Left cardiac atrium (tissue), 4 donors: ENCODE measurements at places on chromosomes 3 and 15.

DNA sequence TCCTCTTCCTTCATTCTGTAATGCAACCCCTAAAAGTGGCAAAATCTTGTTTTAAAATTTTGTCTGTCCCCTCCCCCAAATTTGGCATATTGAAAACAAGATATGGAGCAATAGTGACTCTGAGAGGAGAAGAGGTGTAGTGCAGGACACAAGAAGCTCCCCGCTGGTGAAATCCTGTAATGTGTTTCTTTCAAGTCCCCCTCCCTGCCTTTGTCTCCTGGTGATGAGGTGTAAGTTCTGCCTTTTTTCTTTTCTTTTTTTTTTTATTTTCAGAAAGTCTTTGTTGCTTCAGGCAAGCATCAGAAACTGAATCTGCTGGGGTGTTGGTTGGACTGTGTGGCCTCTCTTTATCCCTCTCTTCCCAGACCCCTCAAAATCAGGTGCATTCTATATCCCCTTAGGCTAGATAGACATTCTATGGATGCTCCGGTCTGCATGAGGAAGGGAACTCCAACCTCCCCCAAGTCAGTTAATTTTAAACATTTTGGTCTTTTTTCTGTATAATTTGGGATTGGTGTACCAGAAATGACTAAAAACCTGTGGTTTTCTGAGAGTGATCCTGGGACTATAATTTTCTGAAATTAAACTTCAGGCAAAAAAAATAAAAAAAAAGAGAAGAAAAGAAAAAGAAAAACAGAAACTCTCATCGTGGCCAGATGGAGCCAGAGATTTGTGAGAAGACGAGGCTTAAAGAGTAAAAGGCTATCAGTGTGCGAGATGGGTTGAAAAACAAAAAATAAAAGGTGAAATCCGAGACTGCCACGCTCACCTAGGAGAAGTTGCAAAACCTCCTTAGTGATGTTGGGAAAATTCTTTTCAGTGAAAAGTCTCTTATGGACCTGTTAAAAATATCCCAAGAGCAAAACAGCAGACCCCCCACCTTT, 21.4 kb downstream of the ACKR2 start:
- no peak for DNase-seq

GRCh38 chr15:49079340-49080039, 33.2 kb upstream of the SECISBP2L start:
- no peak for DNase-seq

DNA sequence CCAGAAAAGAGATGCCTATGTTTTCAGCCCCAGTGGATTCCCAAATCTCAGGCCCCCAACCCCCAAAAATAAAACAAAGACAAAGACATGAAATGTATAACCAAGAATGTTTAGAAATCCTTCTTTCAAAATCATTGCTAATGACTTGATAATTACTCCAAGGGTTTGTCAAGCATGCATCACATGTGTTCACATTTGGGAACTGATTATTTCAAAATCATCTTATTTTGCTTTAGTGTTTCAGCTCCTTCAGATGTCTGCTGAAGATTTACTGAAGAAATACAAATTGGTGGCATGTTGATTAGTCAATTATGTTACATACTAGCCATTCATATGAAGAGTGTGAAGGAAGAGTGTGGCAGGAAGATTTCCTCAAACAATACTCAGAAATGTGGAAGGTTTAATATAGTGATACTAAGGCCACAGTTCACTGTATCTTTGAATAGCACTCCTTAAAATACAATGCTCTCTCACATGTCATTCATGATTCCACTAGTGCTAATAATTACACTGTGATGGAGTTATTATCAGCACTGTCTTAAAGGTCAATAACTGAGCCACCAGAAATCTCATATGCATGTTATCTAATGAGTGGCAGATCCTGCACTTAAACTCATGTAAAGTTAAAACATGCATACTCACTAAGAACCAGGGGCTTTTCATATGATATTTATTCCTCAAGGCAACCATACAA, 134.5 kb upstream of the TGFBR2 start:
- no peak for DNase-seq

DNA sequence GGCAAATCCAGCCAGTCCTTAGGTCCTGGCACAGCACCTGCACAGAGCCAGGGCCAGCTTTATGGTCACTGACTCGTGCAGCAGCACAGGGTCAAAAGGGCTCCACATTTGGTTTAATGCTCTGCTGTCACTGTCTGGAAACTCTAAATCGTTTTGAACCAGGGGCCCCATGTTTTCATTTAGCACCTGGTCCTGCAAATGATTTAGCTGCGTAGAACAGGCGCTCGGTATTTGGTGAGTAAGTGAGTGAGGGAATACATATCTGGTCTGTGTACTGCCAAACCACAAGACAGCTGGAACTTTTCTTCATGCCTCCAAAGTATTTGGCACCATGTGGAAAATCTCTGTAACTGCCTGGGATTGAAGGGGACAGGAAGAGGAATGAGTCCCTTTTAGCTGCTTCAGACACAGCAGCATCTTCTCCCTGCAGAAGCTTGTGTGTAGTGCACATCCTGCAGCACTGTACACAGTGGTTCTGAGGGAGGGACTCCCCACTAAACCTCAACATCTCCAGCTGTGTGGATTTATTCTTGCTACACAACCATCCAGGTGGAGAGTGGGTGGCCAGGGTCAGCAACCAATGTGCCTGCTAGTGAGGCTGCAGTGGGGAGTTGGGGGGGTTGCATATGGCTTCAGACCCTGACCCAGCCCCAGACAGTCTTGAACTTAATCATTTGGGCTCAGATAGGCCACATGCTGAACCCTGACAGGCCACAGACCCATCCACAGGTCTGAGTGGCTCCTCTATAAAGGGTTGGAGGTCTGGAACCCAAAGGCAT, 1.1 kb downstream of the SH2D7 start:
- no peak for DNase-seq

GRCh38 chr3:38634111-38634510, 15.4 kb downstream of the SCN5A start:
- no peak for DNase-seq

DNA sequence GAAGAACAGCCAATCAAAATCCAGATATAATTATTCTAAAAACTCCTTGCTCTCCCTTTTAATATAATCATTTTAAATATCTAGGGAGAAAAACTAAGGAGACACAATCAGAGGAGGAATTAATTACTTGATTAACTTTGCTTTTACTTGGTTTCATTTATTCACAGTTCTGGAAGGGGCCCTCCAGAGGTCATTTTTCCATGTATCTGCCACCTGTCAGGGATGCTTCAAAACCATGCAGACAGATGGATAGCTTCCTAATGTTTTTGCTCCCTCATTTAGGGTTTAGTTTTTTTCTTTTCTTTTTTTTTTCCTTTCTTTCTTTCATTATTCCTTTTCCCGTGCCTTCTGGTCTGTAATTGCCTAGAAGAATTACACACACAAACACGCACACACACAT, 438.1 kb upstream of the ARPP21 start:
- no peak for DNase-seq

GRCh38 chr15:39919411-39919747, 687 bp downstream of the GPR176 start:
- no peak for DNase-seq

DNA sequence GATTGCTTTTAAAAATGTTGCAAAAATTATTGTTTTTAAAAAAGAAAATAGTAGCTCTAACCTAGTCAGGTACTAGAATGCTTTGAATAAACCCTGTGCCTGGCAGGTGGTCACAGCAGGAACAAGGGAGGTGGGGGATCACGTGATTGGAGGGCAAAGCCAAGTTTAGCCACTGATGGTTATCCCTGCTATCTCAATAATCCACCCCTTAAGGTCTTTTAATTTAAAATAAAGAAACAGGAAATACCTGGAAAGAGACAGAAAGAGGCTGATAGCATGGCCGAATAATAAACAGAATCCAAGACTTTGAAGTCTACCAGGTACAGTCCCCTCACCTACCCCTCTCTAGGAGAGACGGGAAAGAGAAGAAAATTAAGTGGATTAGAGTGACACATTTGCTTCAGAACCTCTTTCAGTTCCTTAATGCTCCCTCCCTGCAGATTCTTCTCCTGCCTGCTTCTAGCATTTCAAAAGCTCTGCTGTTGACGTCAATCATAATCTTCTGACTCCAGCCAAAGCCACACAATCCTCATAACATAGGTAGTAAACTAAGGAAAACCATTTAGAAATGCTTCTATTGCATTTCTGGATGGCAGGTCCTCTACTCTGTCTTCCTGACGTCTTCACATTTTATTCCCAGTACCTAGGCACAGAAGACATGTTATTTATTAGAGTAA, 303.4 kb upstream of the MME start:
- no peak for DNase-seq

DNA sequence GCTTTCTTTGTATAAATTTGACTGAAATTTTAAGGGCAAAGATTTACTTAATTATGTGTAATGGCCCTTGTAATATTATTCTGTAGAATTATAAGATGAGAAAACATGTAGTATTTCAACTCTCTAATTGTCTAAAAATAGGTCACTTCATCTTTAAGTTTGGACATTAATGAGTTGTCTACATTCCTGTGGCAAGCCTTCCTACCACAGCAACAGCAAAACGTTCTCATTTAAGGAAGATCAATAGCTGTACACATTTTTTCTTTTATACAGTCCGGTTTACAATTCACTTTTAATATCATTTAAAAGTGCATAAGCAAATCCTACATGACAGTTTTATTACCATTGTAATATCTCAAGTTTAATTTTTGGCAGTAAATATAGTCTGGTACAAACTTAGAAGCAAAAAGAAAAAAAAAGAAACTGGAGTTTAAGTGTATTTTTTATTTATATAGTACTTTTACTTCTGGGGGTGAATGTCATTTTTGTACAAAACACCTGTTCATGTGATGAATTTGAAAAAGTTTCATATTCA, 501.8 kb downstream of the ZPLD1 start:
- no peak for DNase-seq

- no peak for DNase-seq
Observed at GRCh38 chr3:125280668-125281361, 68.3 kb upstream of the SLC12A8 start.

DNA sequence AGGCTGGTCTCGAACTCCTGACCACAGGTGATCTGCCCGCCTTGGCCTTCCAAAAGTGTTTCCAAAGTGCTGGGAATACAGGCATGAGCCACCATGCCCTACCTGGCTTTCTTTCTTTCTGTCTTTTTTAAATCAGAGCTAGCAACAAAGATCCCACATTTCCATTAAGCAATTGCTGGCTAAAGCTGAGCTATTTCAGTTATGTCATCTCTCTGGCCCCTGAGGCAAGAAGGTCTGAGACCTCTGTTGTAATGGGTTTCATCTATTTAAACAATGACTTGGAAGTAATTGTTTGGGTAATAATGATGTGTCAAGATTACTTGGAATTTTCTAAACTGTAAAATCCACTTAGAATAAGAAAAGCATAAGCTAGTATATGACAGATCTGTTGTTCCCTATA, 30.2 kb upstream of the CRBN start:
- no peak for DNase-seq

DNA sequence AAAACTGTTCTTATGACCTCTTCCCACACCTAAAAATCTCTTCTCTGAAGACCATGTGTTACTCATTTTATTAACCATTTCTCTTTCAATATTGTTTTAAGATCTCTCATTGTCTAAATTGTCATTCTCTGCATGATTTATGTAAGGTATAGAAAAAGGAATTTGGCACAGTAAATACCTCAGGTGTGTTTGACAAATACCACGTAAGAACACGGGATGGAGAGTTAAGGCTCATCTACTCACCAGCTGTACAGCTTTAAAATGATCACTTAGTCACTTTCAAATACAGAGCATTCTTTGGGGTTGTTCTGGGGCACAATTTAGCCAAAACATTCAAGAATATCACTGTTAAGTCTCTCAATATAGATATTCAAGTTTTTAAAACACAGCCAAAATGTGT, 627.1 kb downstream of the MCTP2 start:
- no peak for DNase-seq

DNA sequence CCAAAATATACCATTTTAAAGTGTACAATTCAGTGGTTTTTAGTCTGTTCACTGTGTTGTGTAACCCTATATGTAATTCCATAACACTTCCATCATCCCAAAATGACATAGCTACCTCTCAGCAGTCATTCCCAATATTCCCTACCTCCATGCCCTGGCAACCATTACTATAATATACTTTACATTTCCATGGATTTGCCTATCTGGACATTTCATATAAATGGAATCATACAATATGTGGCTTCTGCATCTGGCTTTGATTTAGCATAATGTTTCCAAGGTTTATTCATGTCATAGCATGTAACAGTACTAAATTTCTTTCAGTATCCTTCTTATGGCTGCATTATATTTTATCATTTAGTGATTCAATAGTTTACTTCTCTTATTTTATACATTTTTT, 25.3 kb downstream of the FAM98B start:
- DNase-seq = no peak

- no peak for DNase-seq
Observed at GRCh38 chr3:50263478-50264382, 5.2 kb upstream of the SEMA3B start.

- DNase-seq = no peak
Observed at GRCh38 chr15:63013052-63013808, 29.3 kb upstream of the TPM1 start.

GRCh38 chr3:127013758-127014535, 31.0 kb downstream of the PLXNA1 start:
- no peak for DNase-seq

DNA sequence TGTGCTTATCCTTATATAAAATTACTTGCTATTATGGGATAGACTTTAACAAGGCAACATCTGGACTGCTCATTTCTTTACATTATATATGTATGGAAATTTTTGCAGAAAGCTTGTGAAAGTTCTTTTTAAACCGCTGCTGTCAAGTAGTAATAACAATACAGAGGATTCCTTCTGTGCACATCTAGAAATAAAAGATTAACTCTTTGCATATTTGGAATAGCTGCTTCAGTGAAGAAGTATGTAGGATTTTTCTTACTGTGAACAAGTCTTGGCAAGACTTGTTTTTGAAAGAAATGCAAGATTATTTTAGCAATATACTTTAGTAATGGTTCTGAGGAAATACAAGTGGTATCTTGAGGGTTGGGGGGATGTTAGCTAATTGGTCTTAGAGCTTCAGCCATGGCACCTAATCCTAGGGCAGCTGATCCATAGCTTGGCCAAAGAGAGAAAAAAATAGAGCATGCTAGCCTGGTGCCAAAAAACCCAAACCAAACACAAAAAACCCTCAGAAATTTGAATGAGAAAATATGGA, 4.3 kb downstream of the PRKCI start:
- no peak for DNase-seq

- DNase-seq = no peak
Observed at GRCh38 chr3:29167180-29167579, 113.7 kb upstream of the RBMS3 start.

GRCh38 chr3:71863563-71864190, 78.7 kb upstream of the PROK2 start:
- no peak for DNase-seq

GRCh38 chr15:57387564-57388076, 11.3 kb downstream of the CGNL1 start:
- DNase-seq = no peak
